Esophagus mucosa (tissue), 1 donor: ENCODE measurements at places on chromosomes 11 and 22. TPM values are rescaled to one million over a fixed set of nuclear protein-coding genes. Genes with fewer than 3 reads are reported as not detected.
A peak's percentile ranks its signal among the peaks of the same experiment; 100 is the strongest.

SEPTIN5 gene
- total RNA-seq: 31.3 TPM

BACE1 gene
- 17.5 TPM for total RNA-seq

THAP7 gene
- total RNA-seq: 13.3 TPM

ANO3 gene
- total RNA-seq: not detected

SLC22A12 gene
- total RNA-seq: not detected

VSIG2 gene
- total RNA-seq: 8.8 TPM

OR5P2 gene
- not detected for total RNA-seq

GRCh38 chr11:67058506-67058905, 1.9 kb downstream of the RHOD start:
- ATAC-seq: no peak

- ATAC-seq: no peak
Measured at GRCh38 chr11:126973051-126973450, 27.5 kb downstream of the KIRREL3 start.

DNA sequence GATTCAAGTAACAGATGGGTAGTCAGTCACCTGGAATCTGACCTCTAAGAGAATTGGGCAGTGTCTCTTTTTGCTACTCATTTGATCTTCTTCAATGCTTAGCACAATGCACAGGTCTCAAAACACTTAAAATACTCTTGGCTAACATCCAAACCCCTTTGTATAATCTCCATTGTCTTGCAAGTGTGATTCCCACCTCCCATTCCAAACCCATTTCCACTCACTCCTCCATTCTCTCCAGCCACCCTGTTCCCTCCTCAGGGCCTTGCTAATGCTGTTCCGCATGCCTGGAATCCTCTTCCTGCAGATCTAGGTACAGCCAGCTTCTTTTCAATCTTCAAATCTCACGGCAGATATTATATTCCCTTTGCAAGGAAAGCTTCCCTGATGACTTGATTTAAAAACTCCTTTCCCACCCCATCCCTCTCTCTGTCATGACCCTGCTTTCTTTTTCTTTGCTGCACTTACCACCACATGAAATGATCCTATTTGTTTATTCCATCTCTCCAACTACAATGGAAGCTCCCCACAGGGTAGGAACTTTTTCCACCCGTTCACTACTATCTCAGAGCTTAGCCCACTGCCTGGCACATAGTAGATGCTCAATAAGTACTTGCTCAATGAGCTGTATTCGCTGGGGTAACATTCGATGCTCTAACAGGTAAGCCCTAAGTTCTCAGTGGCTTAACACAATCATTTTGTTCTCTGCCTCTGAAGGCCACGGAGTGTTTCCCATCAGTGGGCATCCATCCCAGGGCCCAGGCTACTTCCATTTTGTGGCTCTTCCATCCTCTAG, 121.7 kb downstream of the MN1 start:
- ATAC-seq: no peak

DNA sequence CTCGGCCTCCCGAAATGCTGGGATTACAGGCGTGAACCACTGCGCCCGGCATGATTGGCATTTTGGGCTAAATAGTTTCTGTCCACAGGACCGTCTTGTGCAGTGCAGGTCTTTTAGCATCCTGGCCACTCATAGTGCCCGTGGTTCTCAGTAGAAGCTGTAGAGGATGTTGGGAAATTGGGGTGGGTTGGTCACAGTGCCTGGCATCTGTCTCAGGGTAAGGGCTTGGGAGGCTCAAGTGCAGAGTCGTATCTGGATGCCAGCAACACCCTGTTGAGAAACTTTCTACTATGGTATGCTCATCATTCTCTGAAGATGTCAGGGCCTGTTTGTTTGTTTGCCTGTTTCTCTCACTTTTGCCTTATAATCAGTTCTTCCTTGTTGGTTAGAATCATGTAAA, 21.9 kb downstream of the UBE2L3 start:
- ATAC-seq: no peak

GRCh38 chr11:46120346-46121300, 631 bp downstream of the PHF21A start:
- ATAC-seq: peak; percentile 20

DNA sequence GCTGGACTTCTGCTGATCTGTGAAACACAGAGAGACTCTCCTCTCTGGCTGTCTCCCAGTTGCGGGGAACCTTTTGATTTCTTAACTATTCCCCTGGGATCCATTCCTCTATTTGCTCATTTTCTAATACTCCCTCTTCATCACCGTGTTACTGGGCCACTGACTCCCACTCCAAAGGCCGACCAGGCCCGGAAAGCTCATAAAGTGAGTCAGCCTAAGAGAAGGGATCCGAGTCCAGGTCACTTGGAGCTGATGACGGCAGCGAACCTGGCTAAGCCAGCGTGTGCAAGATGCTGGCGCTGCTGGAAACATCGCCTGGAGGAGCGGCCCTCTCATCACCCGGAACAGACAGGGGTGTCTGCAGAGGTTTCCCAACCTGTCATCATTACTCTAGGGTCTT, 112.8 kb downstream of the FBXO7 start:
- no peak for ATAC-seq

DNA sequence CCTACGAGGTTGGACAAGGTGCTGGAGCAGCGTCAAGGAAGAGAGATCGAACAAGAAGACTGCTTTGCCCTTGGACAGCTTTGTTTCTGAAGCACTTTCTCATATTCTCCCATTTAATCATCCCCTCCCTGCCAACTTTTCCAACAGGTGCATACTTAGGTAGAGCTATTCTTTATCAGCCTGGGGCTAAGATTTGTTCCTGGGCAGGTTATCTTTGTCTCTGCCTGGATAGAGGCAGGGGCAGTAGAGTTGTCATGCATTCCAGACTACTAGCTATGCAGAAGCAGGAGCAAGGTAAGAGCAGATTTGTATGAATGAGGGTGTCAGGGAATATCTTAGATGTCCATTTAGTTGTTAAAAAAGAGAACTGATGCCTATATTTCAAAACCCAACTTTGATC, 82.3 kb downstream of the PTPRJ start:
- ATAC-seq: no peak

DNA sequence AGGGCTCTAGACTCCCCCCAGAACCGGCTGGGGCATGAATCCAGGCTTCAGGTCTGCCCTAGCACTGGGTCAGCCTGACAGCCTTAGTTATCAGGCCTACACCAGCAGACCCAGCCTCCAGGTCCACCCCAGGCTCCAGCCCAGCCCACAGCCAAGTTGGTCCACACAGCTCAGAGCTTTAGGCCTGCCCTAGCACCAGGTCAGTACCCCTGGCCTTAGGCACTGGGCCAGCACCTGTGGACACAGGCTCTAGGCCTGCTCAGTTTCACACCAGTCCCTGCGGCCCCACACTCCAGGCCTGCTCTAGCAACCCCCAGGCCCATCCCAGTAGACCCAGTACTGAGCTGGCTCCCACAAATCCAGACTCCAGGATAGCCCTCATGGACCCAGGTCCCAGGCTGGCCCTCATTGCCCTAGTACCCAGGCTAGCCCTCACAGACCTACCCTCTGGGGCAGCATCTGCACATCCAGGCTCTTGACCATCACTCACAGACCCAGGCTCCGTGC, 52.7 kb downstream of the CLPB start:
- peak; percentile 23 for ATAC-seq

DNA sequence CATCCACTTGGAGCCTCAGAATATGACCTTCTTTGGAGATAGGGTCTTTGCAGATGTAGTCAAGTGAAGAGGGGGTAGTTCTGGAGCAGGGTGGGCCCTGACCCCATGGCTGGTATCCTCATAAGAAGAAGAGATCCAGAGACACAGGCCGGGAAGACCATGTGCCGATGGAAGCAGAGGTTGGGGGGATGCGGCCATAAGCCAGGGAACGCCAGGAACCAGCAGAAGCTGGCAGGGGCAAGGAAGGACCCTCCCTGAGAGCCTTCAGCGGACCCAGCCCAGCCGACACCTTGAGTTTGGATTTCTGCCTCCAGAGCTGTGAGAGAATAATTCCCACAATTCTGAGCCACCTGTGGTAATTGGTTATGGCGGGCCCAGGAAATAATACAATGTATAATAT, 26.1 kb upstream of the SMIM38 start:
- ATAC-seq: no peak

GRCh38 chr11:71931245-71931602, 2.4 kb downstream of the RNF121 start:
- no peak for ATAC-seq

- no peak for ATAC-seq
Measured at GRCh38 chr11:13222285-13222684, 55.3 kb upstream of the BMAL1 start.

- ATAC-seq: no peak
Measured at GRCh38 chr22:30804626-30805025, 110.0 kb downstream of the OSBP2 start.

DNA sequence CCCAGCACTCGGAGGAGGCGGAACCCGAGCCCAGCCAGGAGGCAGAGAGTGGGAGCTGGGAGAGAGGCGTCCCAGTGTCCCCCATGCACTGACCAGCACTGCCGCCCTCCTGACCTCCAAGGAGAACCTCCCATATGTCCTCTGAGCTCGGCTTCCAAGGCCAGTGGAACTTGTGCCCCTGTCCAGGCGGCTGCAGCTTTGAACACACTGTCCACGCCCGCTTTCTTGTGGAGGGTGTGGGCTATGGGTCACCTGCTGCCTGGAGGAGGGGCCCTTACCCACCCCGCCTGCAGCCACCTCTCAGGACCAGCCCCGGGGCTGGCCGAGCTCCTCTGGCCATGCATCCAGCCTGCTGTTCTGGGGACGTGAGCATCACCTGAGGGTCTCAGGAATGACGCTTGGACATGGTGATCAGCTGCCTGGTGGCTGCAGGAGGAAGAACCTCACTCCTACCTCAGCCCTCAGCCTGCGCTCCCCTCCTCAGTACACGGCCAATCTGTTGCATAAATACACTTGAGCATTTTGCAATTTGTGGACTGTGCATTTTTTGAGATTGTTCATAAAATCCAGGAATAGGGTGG, 22.2 kb upstream of the MUC5B start:
- ATAC-seq: no peak

DNA sequence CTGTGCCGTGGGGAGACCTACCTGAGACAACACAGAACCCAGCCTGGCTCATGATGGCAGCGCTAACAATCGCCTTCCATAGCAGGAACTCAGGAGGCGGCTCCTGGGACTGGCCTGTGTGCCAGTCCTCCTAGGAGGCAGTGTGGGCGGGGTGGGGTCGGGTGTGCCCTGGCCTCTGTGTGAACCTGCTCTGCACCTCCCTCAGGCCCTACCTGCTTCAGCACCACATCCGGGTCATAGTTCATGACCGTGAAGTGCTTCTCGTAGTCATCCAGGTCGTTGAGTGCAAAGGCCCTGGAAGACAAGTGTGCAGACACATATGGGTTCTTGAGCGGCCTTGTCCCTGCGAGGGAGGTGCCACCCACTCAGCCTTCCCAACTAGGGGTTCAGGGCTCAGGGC, 15.3 kb downstream of the TTLL12 start:
- peak; percentile 80 for ATAC-seq

- ATAC-seq: peak; percentile 61
Measured at GRCh38 chr22:46175631-46176030, 25.3 kb downstream of the PPARA start.

- no peak for ATAC-seq
Measured at GRCh38 chr11:2835751-2836150, 49.8 kb downstream of the CDKN1C start.

GRCh38 chr11:67276781-67277230, 10.5 kb downstream of the GRK2 start:
- peak; percentile 43 for ATAC-seq

DNA sequence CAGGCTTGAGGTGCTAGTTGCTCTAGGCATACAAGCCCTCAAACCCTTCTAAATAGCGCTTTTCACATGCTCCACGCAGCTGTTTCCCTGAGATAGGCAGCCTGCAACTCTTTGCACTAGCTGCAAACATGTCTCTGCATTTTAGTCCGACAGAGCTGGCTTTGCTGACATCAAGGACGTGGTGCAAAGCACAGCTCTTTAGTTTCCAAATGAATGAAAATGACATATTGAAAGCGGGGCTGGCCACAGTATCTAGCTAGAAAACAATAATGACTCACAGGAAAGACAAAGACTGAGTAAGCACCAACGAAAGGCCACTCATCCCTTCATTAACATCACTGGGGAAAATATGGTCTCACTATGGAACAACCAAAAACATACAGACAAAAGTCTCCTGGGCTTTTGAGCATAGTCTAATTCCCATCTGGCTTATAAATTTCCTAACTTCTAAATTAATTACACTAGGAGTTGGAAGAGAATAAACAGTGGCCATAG, 15.3 kb upstream of the ZC3H12C start:
- peak; percentile 35 for ATAC-seq
